Lung (tissue), 17 donors: ENCODE measurements at places on chromosomes 1 and 21. TPM values are rescaled to one million over a fixed set of nuclear protein-coding genes. Genes with fewer than 3 reads are reported as not detected.
A peak's percentile ranks its signal among the peaks of the same experiment; 100 is the strongest.

DNA sequence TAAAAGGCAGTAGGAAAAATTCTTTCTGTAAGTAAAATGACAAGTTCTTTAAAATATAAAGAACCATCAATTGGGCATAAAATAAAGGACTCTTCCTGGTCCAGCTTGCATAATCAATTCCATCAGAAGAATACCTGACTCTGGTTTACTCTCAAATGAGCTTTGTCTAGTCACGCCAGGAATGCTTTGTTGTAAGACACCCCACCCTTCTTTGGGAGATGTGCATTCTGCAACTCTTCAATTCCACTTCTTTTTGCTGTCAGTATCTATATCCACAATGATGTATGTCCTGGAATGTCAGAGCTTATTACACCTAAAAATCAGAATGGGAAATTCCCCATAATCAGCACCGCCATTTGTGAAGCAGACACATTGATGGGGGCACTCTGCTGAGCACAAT lies 76.1 kb downstream of the PTPN14 start:
- no peak overlapping the region for H3K4me3 ChIP-seq
- no peak for DNase-seq
- H3K27me3 ChIP-seq = no peaks in the 10 kb centered on the region
- no peaks in the 10 kb centered on the region for H3K36me3 ChIP-seq
- peaks cover 10% of the 10 kb centered on the region for H3K4me1 ChIP-seq

DNA sequence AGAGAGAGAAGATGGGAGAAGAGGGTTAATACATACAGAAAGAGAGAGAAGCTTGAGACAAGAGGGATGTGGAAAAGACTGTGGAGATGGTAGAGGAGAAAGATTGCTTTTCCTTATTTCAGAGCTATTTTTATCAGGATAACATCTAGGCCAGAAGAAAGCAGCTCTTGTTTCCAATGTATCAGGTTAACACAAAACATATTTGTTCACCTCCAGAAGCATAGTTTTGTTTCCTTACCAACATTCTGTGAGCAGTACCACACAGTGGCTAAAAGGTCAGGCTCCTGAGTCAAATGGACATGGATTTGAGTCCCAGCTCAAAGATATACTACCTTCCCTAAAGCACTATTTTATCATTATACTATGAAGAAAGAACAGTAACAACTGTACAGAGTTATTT lies 185.5 kb downstream of the DUSP10 start:
- H3K27ac ChIP-seq = no peak overlapping the region
- H3K4me1 ChIP-seq = no peaks in the 10 kb centered on the region
- H3K4me3 ChIP-seq = no peak overlapping the region
- no peaks in the 10 kb centered on the region for H3K27me3 ChIP-seq
- DNase-seq = no peak
- H3K36me3 ChIP-seq = no peaks in the 10 kb centered on the region

GRCh38 chr1:202580619-202581018 lies 129.6 kb downstream of the SYT2 start:
- H3K27me3 ChIP-seq = no peaks in the 10 kb centered on the region
- H3K27ac ChIP-seq = peak overlapping the region; percentile 65
- no peak for DNase-seq

- DNase-seq = no peak
- no peaks in the 10 kb centered on the region for H3K4me1 ChIP-seq
- no peaks in the 10 kb centered on the region for H3K36me3 ChIP-seq
- H3K27me3 ChIP-seq = no peaks in the 10 kb centered on the region
- no peak overlapping the region for H3K4me3 ChIP-seq
- H3K27ac ChIP-seq = no peak overlapping the region
Measured at GRCh38 chr1:174408146-174408545, 39.6 kb upstream of the GPR52 start.

DNA sequence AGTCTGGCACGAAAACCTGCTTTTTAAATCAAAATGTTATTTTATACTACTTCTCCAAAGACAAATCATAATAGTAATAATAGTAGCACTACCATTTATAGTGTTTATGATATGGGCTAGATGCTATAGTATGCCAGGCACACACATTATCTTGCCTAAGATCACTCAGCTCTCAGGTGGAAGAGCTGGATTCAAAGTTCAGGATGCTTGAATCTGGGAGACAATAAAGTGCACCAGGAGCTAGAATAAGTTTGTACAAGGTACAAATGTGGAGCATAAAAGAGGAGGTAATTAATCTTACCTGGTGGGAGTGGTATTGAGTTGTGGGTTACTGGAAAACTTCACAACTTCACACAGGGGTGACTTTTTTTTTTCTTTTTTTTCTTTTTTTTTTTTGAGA lies 10.0 kb upstream of the ELOVL1 start:
- peaks cover 5% of the 10 kb centered on the region for H3K36me3 ChIP-seq
- H3K4me3 ChIP-seq = no peak overlapping the region
- H3K4me1 ChIP-seq = peaks cover 23% of the 10 kb centered on the region
- no peaks in the 10 kb centered on the region for H3K27me3 ChIP-seq
- no peak for DNase-seq

DNA sequence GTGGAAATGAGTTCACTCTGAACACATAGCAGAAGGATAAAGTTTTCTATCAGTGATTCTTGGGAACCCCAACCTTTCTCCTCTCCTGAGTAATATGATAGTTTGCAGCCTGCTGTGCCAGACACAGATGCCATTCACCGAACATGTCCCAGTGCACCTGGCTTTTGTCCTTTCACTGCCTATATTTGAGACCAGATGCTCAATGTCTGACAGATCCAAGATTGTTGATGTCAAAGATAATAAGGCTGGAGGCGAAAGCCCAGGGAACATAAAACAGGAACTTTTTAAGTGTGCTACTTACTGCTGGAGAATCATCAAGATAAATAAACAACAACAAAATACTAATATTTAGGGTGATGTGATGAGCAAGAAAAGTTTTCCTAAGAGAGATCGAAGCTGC lies 139.3 kb downstream of the TIAM1 start:
- no peak overlapping the region for H3K4me3 ChIP-seq
- no peaks in the 10 kb centered on the region for H3K27me3 ChIP-seq
- H3K36me3 ChIP-seq = peaks cover 7% of the 10 kb centered on the region
- H3K4me1 ChIP-seq = peaks cover 9% of the 10 kb centered on the region

DNA sequence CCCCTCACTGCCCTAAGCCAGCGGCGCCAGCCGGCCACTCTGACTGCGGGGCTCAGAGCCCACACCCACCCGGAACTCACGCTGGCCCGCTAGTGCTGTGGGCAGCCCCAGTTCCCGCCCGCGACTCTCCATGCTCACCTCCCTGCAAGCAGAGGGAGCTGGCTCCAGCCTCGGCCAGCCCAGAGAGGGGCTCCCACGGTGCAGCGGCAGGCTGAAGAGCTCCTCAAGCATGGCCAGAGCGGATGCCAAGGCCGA lies 41.5 kb downstream of the SLC2A1 start:
- no peaks in the 10 kb centered on the region for H3K27me3 ChIP-seq
- H3K36me3 ChIP-seq = no peaks in the 10 kb centered on the region
- no peak overlapping the region for H3K4me3 ChIP-seq
- no peak overlapping the region for H3K27ac ChIP-seq
- H3K4me1 ChIP-seq = no peaks in the 10 kb centered on the region

- H3K4me3 ChIP-seq = no peak overlapping the region
- DNase-seq = no peak
- no peak overlapping the region for H3K27ac ChIP-seq
Measured at GRCh38 chr1:57659804-57660203, 235.9 kb upstream of the DAB1 start.

DNA sequence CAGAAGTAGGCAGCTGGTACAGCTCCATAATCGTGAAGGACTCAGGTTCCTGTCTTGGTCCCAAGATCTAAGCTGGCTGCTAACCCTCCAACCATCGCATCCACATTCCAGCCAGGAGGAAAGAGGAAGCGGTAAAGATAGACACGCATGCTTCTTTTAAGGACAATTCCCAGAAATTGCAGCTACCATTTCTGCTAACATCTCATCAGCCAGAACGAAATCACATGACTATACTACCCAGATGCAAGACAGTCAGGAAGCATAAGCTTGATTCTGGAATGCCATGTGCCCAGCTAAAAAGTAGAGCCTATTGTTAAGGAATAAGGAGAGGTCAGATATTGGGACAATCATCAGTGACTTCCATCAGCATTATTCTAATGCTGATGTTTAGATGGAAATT lies 110.4 kb downstream of the EPHB2 start:
- DNase-seq = no peak
- H3K4me1 ChIP-seq = peaks cover 17% of the 10 kb centered on the region
- no peak overlapping the region for H3K4me3 ChIP-seq
- H3K27ac ChIP-seq = no peak overlapping the region

- H3K4me3 ChIP-seq = no peak overlapping the region
- peaks cover 3% of the 10 kb centered on the region for H3K36me3 ChIP-seq
- no peak overlapping the region for H3K27ac ChIP-seq
- no peaks in the 10 kb centered on the region for H3K27me3 ChIP-seq
Measured at GRCh38 chr1:43879996-43880395, 53.6 kb upstream of the ARTN start.

DNA sequence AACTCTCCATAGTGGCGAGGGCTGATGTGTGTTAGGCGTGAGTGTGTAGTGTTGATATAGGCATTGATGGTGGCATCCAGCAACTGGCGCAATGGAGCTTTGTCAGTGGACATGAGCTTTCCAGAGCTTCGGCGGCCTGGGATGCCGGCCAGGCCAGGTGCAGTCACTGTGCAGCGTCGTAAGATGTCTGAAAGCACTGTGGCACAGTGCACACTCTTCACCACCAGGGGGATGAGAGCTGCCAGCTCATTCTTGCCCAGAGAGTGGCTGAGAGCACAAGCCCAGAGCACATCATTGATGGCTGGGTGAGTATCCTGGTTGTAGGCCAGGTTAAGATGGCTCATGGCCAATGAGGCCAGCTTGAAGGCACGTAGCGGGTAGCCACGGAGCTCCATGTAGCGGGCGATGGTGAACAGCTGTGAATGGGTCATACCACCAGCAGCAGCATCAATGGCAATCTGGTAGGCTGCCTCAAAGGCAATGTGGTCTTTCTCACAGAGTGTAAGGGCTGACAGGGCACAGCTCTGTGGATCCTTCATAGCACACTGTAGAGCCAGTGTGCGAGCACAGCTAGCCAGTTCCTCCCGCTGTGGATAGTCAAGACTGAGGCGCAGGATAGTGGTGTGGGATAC lies 6.7 kb downstream of the UROD start:
- H3K4me3 ChIP-seq = no peak overlapping the region
- no peak overlapping the region for H3K27ac ChIP-seq
- peaks cover 10% of the 10 kb centered on the region for H3K36me3 ChIP-seq
- H3K27me3 ChIP-seq = no peaks in the 10 kb centered on the region
- no peaks in the 10 kb centered on the region for H3K4me1 ChIP-seq

- no peaks in the 10 kb centered on the region for H3K36me3 ChIP-seq
- H3K4me3 ChIP-seq = no peak overlapping the region
- H3K4me1 ChIP-seq = peaks cover 32% of the 10 kb centered on the region
- DNase-seq = peak; percentile 85
- H3K27ac ChIP-seq = no peak overlapping the region
- H3K27me3 ChIP-seq = no peaks in the 10 kb centered on the region
Measured at GRCh38 chr21:35051287-35051818, 2.3 kb upstream of the RUNX1 start.

GRCh38 chr1:99992044-99992722 lies 22.4 kb downstream of the SLC35A3 start:
- peaks cover 8% of the 10 kb centered on the region for H3K36me3 ChIP-seq
- H3K27ac ChIP-seq = no peak overlapping the region
- no peak overlapping the region for H3K4me3 ChIP-seq
- DNase-seq = no peak

- H3K4me1 ChIP-seq = no peaks in the 10 kb centered on the region
- H3K27ac ChIP-seq = peak overlapping the region; percentile 74
- DNase-seq = no peak
- H3K27me3 ChIP-seq = peaks cover 20% of the 10 kb centered on the region
- no peak overlapping the region for H3K4me3 ChIP-seq
- H3K36me3 ChIP-seq = no peaks in the 10 kb centered on the region
Measured at GRCh38 chr1:6002714-6003501, 10.7 kb upstream of the NPHP4 start.

- H3K36me3 ChIP-seq = no peaks in the 10 kb centered on the region
- no peak for DNase-seq
- H3K27me3 ChIP-seq = no peaks in the 10 kb centered on the region
- no peak overlapping the region for H3K27ac ChIP-seq
Measured at GRCh38 chr1:157700305-157700704, 264 bp downstream of the FCRL3 start.

DNA sequence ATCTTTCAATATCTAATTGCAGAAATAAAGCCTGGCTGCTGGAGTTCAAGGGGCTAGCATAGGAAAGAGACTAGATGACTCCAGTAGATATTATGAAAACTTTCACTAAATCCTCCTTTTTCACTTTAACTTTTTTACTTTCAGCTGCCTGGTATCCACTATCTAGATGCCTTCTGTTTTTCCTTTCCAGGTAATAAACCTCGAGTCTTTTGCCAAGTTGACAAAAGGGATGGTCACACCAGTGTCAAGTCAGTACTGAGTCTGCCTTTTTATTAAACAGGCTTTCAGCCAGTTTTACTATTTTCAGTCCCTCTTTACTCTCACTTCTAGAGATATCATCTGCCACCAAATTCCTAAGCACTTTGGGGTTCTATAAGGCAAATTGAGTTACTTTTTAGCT lies 195.6 kb downstream of the FGGY start:
- H3K4me3 ChIP-seq = no peak overlapping the region
- no peaks in the 10 kb centered on the region for H3K4me1 ChIP-seq
- H3K27me3 ChIP-seq = no peaks in the 10 kb centered on the region
- DNase-seq = no peak
- no peaks in the 10 kb centered on the region for H3K36me3 ChIP-seq

GRCh38 chr1:1994536-1994935 lies 9.1 kb downstream of the CFAP74 start:
- H3K36me3 ChIP-seq = no peaks in the 10 kb centered on the region
- no peak overlapping the region for H3K4me3 ChIP-seq
- no peak for DNase-seq

- H3K27ac ChIP-seq = no peak overlapping the region
- no peak for DNase-seq
- H3K4me3 ChIP-seq = no peak overlapping the region
- no peaks in the 10 kb centered on the region for H3K36me3 ChIP-seq
- H3K4me1 ChIP-seq = peaks cover 8% of the 10 kb centered on the region
Measured at GRCh38 chr1:3535732-3536131, 75.6 kb downstream of the MEGF6 start.

- DNase-seq = no peak
- no peak overlapping the region for H3K27ac ChIP-seq
- H3K4me3 ChIP-seq = no peak overlapping the region
- no peaks in the 10 kb centered on the region for H3K27me3 ChIP-seq
- H3K36me3 ChIP-seq = no peaks in the 10 kb centered on the region
Measured at GRCh38 chr1:181669246-181669645, 185.9 kb downstream of the CACNA1E start.

SUSD4 gene
- total RNA-seq = 17.0 TPM

ZFP69B gene
- 2.7 TPM for total RNA-seq

OR2T29 gene
- not detected for total RNA-seq

AK5 gene
- total RNA-seq = 3.0 TPM

AKNAD1 gene
- not detected for total RNA-seq

TPTE gene
- total RNA-seq = not detected

CADM3 gene
- 2.2 TPM for total RNA-seq

HPCAL4 gene
- 0.18 TPM for total RNA-seq

SPRR1B gene
- not detected for total RNA-seq

DMBX1 gene
- total RNA-seq = 0.09 TPM
